ENCODE measurements at places on chromosomes 5 and 9. TPM values are rescaled to one million over a fixed set of nuclear protein-coding genes. Genes with fewer than 3 reads are reported as not detected.

SPINK6 gene
- not detected for total RNA-seq

ARL10 gene
- 2.1 TPM for total RNA-seq

PRPF4 gene
- total RNA-seq = 13.2 TPM

DNA sequence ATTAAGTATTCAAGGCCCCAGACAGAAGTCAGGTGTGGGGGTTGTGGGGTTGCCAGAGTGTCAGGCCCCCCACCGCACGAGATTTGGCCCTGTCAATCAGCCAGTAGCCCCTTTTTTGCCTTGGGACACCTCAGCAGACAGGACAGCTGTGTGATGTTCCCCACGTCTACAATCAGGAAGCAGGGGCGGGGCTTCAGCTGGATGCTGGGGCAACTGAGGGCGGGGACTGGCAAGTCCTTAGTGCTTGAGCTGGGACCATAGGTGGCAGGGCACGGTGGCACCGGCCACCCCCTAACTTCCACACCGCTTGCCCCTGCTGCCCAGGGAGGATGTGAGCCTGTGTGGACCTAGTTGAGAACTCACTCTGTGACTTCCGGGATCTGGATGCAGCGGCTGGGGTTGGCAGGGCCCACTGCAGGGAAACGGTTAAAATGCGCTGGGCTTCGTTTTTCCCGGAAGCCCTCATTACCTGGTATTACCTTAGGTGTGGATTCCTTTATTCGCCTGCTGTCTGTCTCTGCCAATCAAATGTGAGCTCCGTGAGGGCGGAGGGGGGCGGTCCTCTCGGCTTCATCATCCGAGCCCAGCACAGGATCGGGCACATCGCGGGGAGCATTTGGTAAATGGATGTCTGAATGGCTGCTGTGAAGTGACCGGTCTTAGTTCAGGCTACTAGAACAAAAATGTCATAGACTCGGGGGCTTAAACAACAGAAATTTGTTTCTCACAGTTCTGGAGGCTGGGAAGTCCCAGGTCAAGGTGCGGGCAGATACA, 7.5 kb upstream of the GTF3C5 start:
- DNase-seq = peak; percentile 81

DNA sequence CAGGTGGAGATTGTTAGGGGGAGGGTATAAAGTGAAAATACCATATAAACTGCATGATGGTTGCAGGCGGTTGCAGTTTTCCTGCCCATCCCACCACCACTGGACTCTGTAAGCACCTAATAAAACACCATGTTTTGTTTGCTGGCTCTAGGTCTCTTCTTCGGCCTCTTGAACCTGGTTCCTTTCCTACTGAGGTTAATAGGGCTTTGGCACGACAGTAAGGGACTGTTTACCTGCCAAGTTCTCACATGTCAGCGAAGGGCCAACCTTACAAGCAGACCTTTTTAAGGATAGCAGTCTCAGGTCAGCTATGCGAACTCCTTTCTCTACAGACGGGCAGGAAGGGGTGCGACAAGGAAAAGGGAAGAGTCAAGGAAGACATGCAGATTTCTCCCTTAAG, 3.4 kb upstream of the RFESD start:
- DNase-seq = no peak

CDHR2 gene
- 184 TPM for total RNA-seq

ATP6V1G1 gene
- total RNA-seq = 74.5 TPM

GRCh38 chr9:19913151-19913550, 124.3 kb upstream of the SLC24A2 start:
- no peak for DNase-seq

DNA sequence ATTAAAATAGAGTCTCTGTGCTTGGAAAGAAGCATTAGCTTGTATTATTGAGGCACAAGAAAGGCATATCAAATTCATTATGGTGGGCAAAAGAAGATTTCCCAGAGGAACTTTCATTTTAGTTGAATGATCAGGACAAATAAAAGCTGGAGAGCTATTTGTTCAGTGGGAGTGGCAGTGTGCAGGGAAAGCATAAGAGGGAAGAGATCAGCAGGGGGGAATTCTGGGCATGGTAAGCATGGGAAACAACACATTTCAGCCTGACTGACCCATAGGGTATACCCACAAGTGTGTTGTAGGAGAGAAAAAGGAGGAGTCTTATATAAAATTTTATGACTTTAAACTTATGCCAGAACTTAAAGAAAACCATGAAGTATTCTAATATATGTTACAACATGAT, 167.7 kb upstream of the RASA1 start:
- DNase-seq = no peak

- no peak for DNase-seq
Measured at GRCh38 chr5:159873680-159874079, 42.6 kb upstream of the ADRA1B start.

HTR4 gene
- total RNA-seq = 18.8 TPM

DNA sequence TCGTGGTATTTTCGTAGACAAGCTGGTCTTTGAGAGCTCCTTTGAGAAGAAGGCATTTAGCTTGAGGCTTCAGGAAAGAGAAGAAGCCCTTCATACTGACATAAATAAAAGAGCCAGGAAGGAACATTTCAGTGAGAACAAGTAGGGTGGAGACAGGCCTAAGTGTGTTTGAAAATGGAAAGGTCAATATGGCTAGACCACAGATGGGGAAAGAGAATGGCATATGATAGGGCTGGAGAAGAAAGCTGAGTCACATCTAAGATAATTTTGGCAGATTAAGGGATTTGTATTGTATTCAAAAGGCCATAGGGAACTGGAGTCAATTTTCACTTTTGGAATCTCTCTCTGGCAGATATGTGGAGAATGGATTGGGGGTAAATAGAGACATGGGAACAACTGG, 374.9 kb downstream of the TMEM38B start:
- no peak for DNase-seq

DNA sequence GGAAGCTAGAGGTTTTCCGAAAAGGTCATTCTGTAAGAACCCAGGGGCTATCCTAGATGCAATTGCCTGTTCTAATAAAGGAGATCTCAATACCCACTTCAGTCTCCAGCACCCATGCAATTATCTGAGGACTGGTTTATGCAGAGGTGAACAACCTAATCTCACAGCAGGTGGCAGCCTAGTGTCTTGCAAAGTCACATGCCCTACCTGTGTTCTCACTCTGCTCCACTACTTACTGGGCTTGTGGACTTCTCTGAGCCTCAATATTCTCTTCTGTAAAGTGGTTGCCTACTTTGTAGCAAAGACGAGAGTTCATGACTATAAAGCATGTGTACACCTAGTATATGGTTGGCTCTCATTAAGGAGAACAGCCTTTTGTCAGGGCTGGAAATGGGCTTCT, 21.0 kb upstream of the ALDH1B1 start:
- no peak for DNase-seq

KCNV2 gene
- not detected for total RNA-seq

SHB gene
- 20.6 TPM for total RNA-seq

- no peak for DNase-seq
Measured at GRCh38 chr5:138282920-138283742, 8.7 kb upstream of the GFRA3 start.

- DNase-seq = no peak
Measured at GRCh38 chr5:72523960-72524582, 16.9 kb upstream of the ZNF366 start.

FSD1L gene
- 9.9 TPM for total RNA-seq

GRCh38 chr5:113373426-113373825, 61.4 kb downstream of the TSSK1B start:
- no peak for DNase-seq
